Adrenal gland (tissue), 19 donors: ENCODE measurements at places on chromosomes 5 and 9.

DNA sequence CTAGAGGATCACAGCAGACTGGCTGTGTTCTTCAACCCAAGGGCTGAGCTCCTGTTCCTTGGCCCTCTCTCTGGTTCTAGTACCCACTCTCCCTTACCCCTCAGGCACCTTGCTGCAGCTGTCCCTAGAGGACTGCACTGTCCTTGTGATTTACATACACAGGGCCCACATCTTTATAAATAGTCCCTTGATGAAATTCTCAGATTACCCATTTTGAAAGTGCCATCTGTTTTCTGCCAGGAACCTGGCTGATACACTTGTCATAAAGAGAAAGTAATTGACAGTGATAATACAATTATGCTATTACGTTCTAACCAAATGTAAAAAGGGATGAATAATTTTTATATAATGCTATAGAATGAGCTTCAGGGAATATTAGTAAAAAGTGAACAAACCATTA lies 16.5 kb upstream of the SPARC start:
- no peak overlapping the region for H3K4me3 ChIP-seq
- no peak overlapping the region for H3K27ac ChIP-seq

- H3K27me3 ChIP-seq = no peaks in the 10 kb centered on the region
- H3K27ac ChIP-seq = no peak overlapping the region
- no peak for DNase-seq
- H3K36me3 ChIP-seq = no peaks in the 10 kb centered on the region
- H3K4me3 ChIP-seq = no peak overlapping the region
- no peaks in the 10 kb centered on the region for H3K4me1 ChIP-seq
Measured at GRCh38 chr5:126926187-126926586, 104.2 kb downstream of the MARCHF3 start.

DNA sequence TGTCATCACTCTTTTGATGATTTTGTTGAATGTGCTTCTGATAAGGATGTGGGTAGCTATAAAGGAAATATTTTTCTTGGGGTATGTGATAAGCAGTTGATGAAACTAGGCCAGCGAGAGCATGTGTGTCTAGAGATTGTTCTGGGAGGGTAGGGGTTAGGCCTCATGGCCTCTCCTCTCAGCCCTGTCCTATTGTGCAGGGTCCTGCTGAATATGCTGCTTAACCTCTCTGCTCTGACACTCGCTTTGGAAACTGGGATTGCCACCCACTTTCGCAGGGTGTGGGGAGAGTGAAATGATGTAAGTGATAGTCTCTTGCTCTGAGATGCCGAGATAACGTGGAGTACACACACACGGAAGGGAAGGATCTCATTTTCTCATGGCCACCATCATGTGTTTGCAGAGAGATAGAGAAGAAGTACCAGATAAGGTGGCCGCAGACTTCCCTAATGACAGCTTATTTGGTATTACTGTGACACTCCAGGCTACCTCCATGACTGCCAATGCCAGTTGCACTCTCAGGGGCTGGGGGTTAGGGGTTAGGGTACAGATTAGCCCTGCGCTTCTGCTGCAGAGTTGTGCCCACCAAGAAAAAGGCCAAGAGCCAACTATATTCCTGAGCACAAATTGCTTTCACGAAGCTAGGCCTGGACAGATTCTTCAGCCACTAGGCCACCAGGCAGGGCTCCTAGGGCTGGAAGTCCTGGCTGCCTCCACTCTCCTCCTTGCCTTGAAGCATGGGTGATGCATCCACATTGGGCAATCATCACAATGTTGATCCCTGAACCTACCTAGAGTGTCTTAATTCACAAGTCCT lies 25.2 kb upstream of the TNFAIP8 start:
- H3K27me3 ChIP-seq = no peaks in the 10 kb centered on the region
- no peaks in the 10 kb centered on the region for H3K36me3 ChIP-seq
- no peak for DNase-seq
- no peaks in the 10 kb centered on the region for H3K4me1 ChIP-seq

DNA sequence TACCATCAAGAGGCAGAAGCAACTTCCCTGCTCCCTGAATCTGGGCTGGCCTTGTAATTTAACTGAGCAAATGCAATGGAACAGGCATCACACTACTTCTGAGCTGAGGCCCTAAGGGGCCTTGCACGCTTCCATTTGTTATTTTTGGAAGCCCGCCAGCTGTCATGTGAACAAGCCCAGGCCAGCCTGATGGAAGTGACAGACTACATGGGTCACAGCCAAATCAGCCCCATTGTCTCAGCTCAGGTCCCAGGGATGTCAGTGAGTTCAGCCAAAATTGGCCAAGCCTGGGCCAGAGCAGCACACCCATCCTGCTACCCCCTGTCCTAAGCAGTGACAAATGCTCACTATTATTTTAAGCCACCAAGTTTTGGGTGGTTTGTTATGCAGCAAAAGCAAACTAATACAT lies 72.8 kb downstream of the PRRT1B start:
- H3K27ac ChIP-seq = no peak overlapping the region
- no peak overlapping the region for H3K4me3 ChIP-seq
- no peaks in the 10 kb centered on the region for H3K4me1 ChIP-seq
- no peaks in the 10 kb centered on the region for H3K27me3 ChIP-seq

GRCh38 chr5:36690041-36690961 lies 83.9 kb downstream of the SLC1A3 start:
- no peaks in the 10 kb centered on the region for H3K27me3 ChIP-seq
- no peaks in the 10 kb centered on the region for H3K4me1 ChIP-seq
- H3K27ac ChIP-seq = peak overlapping the region; percentile 66
- no peaks in the 10 kb centered on the region for H3K36me3 ChIP-seq
- H3K4me3 ChIP-seq = no peak overlapping the region

DNA sequence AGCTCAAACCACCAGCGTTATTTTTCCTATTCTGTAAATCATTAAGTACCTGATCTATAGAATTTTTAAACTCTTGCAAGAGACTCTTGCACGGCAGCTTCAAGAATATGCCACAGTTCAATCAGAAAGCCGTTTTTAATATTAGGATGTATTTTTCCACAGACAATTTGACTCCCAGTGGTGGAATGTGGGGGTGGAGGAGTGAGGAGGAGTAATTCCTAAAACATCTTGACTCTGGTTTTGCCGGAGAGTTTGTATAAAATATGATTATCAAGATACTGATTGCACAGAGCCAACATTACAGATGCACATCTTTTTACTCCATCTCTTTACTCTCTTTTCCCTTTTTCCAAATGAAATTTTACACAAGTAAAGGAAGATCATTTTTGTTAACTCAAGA lies 288.3 kb downstream of the ENC1 start:
- H3K27me3 ChIP-seq = no peaks in the 10 kb centered on the region
- H3K27ac ChIP-seq = no peak overlapping the region
- H3K4me3 ChIP-seq = no peak overlapping the region
- DNase-seq = no peak
- no peaks in the 10 kb centered on the region for H3K36me3 ChIP-seq
- no peaks in the 10 kb centered on the region for H3K4me1 ChIP-seq

DNA sequence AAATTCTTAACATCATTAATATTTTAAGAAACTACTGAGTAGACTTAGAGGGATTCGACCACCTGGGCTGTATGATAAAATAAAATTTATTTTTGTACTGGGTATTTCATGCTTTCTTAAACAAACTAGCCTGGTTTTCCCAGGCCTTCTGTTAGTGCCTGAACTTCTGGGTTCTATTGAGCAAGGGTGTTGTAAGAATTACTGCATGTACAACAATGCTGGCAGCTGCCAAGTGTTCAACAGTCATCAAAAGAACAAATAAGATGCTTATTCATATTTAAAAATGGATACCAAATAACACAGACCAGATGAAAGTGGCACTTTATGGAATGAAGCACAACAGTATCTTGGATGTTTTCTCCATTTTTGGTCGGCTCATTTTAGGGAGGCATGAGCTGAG lies 123.2 kb upstream of the FBXL7 start:
- no peak overlapping the region for H3K4me3 ChIP-seq
- no peaks in the 10 kb centered on the region for H3K4me1 ChIP-seq
- no peak overlapping the region for H3K27ac ChIP-seq
- no peaks in the 10 kb centered on the region for H3K36me3 ChIP-seq
- no peak for DNase-seq

GRCh38 chr5:111200828-111201227 lies 23.4 kb upstream of the CAMK4 start:
- no peaks in the 10 kb centered on the region for H3K27me3 ChIP-seq
- no peaks in the 10 kb centered on the region for H3K36me3 ChIP-seq
- H3K27ac ChIP-seq = no peak overlapping the region
- H3K4me1 ChIP-seq = no peaks in the 10 kb centered on the region
- H3K4me3 ChIP-seq = no peak overlapping the region
- DNase-seq = no peak

DNA sequence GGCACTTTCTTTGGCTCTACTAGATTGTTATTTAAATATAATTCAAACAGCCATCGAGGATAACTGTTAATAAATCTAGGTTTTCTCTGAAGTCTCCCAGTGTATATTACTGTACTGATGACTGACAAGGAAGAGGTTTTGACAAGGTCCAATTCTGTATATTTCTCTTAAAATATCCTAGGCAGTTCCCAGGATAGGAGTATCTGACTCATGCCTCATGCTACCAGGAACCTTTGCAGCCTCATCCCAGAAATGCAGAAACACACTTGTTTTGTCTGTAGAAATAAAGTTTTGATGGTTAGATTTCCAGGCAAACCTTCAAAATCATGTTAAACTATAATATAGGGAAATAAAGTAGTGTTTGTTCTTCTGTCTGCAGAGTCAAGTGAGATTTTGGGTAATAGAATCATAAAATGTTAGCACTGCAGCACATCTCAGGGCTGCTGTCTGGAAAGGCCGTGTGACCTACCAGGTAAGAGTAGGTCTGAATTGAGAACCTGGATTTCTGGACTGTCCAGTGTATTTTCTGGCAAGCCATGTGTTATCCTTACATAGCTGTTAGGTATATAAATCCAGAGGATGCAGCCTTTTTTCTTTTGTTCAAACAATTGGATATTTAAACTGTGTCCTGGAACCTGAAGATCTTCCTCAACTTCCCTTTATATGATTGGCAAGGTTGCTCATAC lies 8.3 kb downstream of the UBE2D2 start:
- peaks cover 28% of the 10 kb centered on the region for H3K4me1 ChIP-seq
- no peak overlapping the region for H3K27ac ChIP-seq
- no peak for DNase-seq

- no peak overlapping the region for H3K27ac ChIP-seq
- H3K4me3 ChIP-seq = peak overlapping the region; percentile 62
- H3K36me3 ChIP-seq = no peaks in the 10 kb centered on the region
- no peaks in the 10 kb centered on the region for H3K27me3 ChIP-seq
- H3K4me1 ChIP-seq = peaks cover 49% of the 10 kb centered on the region
Measured at GRCh38 chr5:35229076-35230037, 930 bp downstream of the PRLR start.

GRCh38 chr5:2895196-2895595 lies 143.7 kb upstream of the IRX2 start:
- H3K36me3 ChIP-seq = no peaks in the 10 kb centered on the region
- no peak for DNase-seq
- H3K4me1 ChIP-seq = no peaks in the 10 kb centered on the region
- H3K27ac ChIP-seq = no peak overlapping the region
- no peaks in the 10 kb centered on the region for H3K27me3 ChIP-seq
- H3K4me3 ChIP-seq = no peak overlapping the region

DNA sequence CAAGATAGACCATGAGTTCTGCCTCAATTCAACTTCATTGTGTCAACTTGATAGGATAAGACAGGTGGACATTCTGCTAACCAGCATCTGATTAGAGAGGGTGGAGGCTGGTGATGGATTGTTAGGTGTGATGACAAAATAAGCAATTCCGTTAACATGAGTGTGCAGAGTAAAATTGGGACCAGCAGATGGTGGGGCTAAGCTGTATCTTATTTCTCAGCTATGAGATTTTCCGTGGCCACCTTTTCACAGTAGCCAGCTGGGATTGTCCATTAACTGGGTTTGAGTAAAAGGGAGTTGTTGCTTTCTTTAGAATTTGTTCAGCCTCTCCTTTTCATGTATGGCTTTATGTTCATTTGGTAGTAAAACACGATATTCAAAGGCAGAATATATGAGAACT lies 28.8 kb upstream of the TAL2 start:
- DNase-seq = no peak
- no peak overlapping the region for H3K27ac ChIP-seq
- H3K36me3 ChIP-seq = no peaks in the 10 kb centered on the region
- no peaks in the 10 kb centered on the region for H3K4me1 ChIP-seq
- no peak overlapping the region for H3K4me3 ChIP-seq
- no peaks in the 10 kb centered on the region for H3K27me3 ChIP-seq

GRCh38 chr9:19550009-19550408 lies 141.2 kb downstream of the ACER2 start:
- no peak for DNase-seq
- no peak overlapping the region for H3K4me3 ChIP-seq
- H3K4me1 ChIP-seq = peaks cover 6% of the 10 kb centered on the region
- H3K36me3 ChIP-seq = no peaks in the 10 kb centered on the region
- H3K27me3 ChIP-seq = no peaks in the 10 kb centered on the region

DNA sequence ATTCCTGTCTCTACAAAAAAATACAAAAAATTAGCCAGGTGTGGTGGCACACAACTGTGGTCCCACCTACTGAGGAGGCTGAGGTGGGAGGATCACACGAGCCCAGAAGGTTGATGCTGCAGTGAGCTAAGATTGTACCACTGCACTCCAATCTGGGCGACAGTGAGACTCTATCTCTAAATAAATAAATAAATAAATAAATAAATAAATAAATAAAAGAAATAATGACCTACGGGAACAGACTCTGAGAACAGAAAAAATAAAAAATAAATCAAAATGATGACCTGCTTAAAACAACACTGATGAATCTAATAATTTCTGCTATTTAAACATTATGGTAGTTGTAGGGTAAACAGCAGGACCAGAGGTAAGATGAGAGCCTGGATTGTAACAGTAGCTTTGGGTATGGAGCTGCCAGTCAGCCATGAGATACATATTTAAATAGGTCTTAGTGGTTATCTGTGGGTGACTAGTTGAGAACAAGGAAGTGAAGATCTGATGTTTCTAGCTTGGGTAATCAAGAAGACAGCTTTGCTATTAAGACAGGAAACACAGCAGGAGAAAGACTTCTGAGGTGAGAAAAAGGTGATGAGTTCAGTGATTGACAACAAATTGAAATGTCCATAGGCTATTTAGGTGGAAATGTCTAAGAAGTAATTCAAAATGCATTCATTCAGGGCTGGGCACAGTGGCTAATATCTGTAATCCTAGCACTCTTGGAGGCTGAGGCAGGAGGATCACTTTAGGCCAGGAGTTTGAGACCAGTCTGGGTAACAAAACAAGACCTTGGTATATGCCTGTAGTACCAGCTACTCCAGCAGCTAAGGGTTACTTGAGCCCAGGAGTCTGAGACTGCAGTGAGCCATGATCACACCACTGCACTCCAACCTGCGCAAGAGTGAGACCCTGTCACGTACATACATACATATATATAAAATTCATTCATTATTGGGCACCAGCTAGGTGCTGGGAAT lies 11.0 kb downstream of the RNF145 start:
- no peaks in the 10 kb centered on the region for H3K36me3 ChIP-seq
- DNase-seq = no peak
- H3K4me3 ChIP-seq = no peak overlapping the region
- no peak overlapping the region for H3K27ac ChIP-seq
- H3K27me3 ChIP-seq = no peaks in the 10 kb centered on the region

DNA sequence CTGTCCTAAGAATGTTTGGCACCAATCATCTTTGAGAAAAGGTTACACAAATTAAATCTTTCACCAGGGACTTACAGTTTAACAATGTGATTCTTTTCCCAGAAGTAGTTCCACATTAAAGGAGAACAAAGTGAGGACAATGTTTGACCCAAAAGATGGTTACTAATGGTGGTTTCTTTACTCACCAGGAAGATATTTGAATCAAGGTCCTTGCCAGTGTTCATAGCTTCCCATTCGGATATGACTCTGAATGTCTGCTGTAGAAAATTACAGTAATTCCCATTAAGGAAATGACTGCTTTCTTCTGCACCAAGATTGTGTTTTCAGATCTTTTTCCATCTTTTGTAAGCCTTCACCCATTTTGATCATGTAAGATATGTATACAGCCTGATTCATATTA lies 114.6 kb upstream of the ADAMTSL1 start:
- no peaks in the 10 kb centered on the region for H3K36me3 ChIP-seq
- no peak overlapping the region for H3K4me3 ChIP-seq
- no peaks in the 10 kb centered on the region for H3K4me1 ChIP-seq
